ENCODE measurements at places on chromosomes 5 and 9.

- H3K27ac ChIP-seq, result no peak overlapping the region
- H3K4me3 ChIP-seq, result no peak overlapping the region
- H3K4me1 ChIP-seq, result peaks cover 11% of the 10 kb centered on the region
- no peaks in the 10 kb centered on the region for H3K36me3 ChIP-seq
Measured at GRCh38 chr5:112608975-112609374, 128.7 kb upstream of the APC start.

DNA sequence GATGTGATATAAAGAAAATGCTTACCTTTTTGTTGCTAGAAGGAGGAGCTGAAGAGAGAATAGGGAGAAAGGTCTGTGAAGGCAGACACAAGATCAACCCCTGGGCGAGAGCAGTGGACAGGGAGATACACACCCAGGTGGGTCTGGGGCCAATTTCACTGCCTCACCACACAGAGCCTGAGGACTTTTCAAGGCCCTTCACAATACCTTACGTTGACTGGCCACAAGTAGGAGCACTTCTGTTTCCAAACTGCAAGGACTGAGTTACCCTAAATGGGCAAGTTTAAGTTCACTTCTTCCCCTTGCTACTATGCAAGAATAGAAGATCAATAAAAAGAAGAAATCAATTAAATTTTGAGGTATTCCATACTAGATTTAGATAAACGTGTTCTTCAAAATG lies 174.5 kb upstream of the SLC12A2 start:
- H3K4me1 ChIP-seq, result no peaks in the 10 kb centered on the region
- H3K36me3 ChIP-seq, result no peaks in the 10 kb centered on the region
- DNase-seq, result no peak
- no peaks in the 10 kb centered on the region for H3K27me3 ChIP-seq
- H3K4me3 ChIP-seq, result no peak overlapping the region

- DNase-seq, result no peak
- H3K27me3 ChIP-seq, result no peaks in the 10 kb centered on the region
- H3K27ac ChIP-seq, result no peak overlapping the region
- no peaks in the 10 kb centered on the region for H3K36me3 ChIP-seq
- H3K4me1 ChIP-seq, result no peaks in the 10 kb centered on the region
- H3K4me3 ChIP-seq, result no peak overlapping the region
Measured at GRCh38 chr5:168057905-168058304, 233.5 kb upstream of the WWC1 start.

- H3K4me1 ChIP-seq, result no peaks in the 10 kb centered on the region
- no peak for DNase-seq
- H3K27ac ChIP-seq, result no peak overlapping the region
- H3K4me3 ChIP-seq, result no peak overlapping the region
- no peaks in the 10 kb centered on the region for H3K27me3 ChIP-seq
- peaks cover 42% of the 10 kb centered on the region for H3K36me3 ChIP-seq
Measured at GRCh38 chr9:26856413-26857032, 36.1 kb downstream of the CAAP1 start.

- H3K27me3 ChIP-seq, result peaks cover 18% of the 10 kb centered on the region
- H3K4me3 ChIP-seq, result no peak overlapping the region
- no peaks in the 10 kb centered on the region for H3K4me1 ChIP-seq
- peak; percentile 65 for DNase-seq
- H3K27ac ChIP-seq, result no peak overlapping the region
- H3K36me3 ChIP-seq, result no peaks in the 10 kb centered on the region
Measured at GRCh38 chr5:923281-923873, 30.7 kb downstream of the TRIP13 start.

- no peaks in the 10 kb centered on the region for H3K36me3 ChIP-seq
- no peak overlapping the region for H3K27ac ChIP-seq
- DNase-seq, result no peak
Measured at GRCh38 chr5:10320793-10321192, 13.1 kb upstream of the CMBL start.

DNA sequence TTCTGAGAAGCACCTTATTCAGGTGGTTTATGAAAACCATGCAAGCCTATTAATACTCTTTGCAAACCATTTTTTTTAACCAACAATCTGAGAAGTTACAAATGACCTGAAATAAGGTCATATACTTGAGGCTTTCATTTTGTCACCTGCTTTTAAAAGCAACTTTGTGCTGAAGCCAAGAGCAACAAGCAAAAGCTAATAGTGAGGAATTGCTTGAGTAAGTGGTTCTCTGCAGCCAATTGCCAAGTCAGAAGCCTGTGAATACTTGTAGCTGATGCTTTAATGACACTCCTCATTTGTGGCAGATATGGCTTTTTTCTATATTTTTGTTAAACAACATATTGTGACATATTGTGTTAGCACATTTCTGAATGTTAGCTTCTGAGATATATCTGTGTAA lies 126.7 kb upstream of the ZNF608 start:
- H3K27ac ChIP-seq, result no peak overlapping the region
- H3K4me3 ChIP-seq, result no peak overlapping the region
- H3K27me3 ChIP-seq, result no peaks in the 10 kb centered on the region
- no peaks in the 10 kb centered on the region for H3K36me3 ChIP-seq
- no peaks in the 10 kb centered on the region for H3K4me1 ChIP-seq
- DNase-seq, result no peak

- no peak overlapping the region for H3K27ac ChIP-seq
- no peaks in the 10 kb centered on the region for H3K4me1 ChIP-seq
- peaks cover 48% of the 10 kb centered on the region for H3K36me3 ChIP-seq
- no peak overlapping the region for H3K4me3 ChIP-seq
- no peaks in the 10 kb centered on the region for H3K27me3 ChIP-seq
Measured at GRCh38 chr9:121312169-121312568, 44.2 kb downstream of the GSN start.

DNA sequence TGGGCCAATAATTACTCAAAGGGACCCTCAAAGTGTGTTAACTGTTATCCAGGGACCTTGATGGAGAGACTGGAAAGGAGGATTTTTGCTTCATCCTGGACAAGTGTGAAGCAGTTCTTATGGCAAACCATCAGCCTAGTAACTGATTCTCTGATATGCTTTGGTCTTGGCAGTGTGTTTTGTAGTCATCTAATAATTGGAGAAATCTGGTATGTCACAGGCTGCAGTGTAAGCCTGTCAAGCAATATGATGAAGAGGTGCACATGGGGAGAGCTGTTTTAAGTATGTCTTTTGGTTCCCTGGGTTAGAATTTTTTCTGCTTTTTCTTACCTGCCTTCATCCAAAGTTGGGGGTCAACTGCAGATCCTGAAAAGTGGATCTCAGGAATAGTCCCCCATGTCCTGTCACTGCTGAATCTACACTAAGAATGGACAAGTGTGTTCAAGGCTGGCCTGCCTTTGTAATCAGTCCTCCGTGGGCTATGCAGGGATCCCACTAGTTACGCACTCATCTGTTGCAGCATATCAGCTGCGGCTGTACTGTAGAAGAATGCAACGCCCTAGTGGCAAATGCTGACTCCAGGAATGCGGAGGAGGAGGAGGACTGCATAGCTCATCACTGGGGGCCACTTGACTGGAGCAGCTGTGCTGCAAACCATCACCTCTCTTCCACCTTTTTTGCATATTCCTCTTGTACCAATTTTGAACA lies 1.9 kb downstream of the SPTAN1 start:
- no peaks in the 10 kb centered on the region for H3K36me3 ChIP-seq
- H3K4me3 ChIP-seq, result no peak overlapping the region
- peaks cover 39% of the 10 kb centered on the region for H3K4me1 ChIP-seq
- no peak for DNase-seq
- H3K27me3 ChIP-seq, result no peaks in the 10 kb centered on the region
- no peak overlapping the region for H3K27ac ChIP-seq

DNA sequence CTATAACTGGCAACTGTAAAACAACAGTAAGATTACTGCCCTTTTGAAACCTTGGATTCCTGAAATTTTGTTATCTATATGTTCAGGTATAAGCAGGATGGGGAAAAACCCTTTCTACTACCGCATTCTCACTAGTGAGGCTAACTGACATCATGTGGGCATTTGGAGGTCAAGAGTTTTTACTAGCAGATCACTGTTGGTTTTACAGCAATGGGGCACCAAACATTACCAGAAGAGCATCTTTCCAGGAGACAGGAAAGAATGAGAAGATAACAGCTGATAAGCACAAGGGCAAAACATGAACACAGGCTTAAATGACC lies 20.9 kb upstream of the TTC33 start:
- DNase-seq, result no peak
- H3K4me1 ChIP-seq, result peaks cover 2% of the 10 kb centered on the region
- no peaks in the 10 kb centered on the region for H3K27me3 ChIP-seq
- H3K27ac ChIP-seq, result no peak overlapping the region
- peaks cover 49% of the 10 kb centered on the region for H3K36me3 ChIP-seq
- no peak overlapping the region for H3K4me3 ChIP-seq

DNA sequence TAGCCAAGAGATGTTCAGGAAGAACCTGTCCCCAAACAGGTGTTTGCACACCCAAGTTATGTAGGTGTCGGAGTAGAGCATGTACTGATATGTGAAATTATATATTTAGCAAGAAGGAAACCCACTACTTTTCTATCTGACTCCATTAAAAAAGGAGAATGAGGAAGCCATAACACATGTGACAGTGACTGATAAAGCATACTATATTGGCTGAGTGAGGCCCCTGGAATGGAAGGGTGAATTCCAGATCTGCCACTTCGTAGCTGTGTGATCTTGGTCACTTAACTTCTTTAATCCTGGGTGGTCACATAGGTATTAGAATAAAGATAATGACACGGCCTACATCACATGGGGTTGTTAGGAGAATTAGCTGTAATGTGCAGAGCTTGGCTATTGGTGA lies 116.0 kb upstream of the MAN2A1 start:
- no peak overlapping the region for H3K4me3 ChIP-seq
- no peaks in the 10 kb centered on the region for H3K36me3 ChIP-seq
- no peak for DNase-seq
- peaks cover 5% of the 10 kb centered on the region for H3K27me3 ChIP-seq
- H3K27ac ChIP-seq, result no peak overlapping the region

- H3K27ac ChIP-seq, result no peak overlapping the region
- peaks cover 73% of the 10 kb centered on the region for H3K36me3 ChIP-seq
- no peak overlapping the region for H3K4me3 ChIP-seq
- no peaks in the 10 kb centered on the region for H3K4me1 ChIP-seq
- no peak for DNase-seq
- H3K27me3 ChIP-seq, result no peaks in the 10 kb centered on the region
Measured at GRCh38 chr5:95899829-95900228, 61.8 kb downstream of the ELL2 start.

- H3K4me1 ChIP-seq, result no peaks in the 10 kb centered on the region
- no peaks in the 10 kb centered on the region for H3K27me3 ChIP-seq
- H3K27ac ChIP-seq, result no peak overlapping the region
- DNase-seq, result no peak
- no peak overlapping the region for H3K4me3 ChIP-seq
Measured at GRCh38 chr5:177537389-177538361, 16.7 kb downstream of the FAM193B start.

GRCh38 chr5:135662061-135662481 lies 83.3 kb upstream of the CXCL14 start:
- no peaks in the 10 kb centered on the region for H3K27me3 ChIP-seq
- H3K4me1 ChIP-seq, result no peaks in the 10 kb centered on the region
- H3K27ac ChIP-seq, result no peak overlapping the region
